ENCODE measurements at places on chromosomes 2 and 18.

DNA sequence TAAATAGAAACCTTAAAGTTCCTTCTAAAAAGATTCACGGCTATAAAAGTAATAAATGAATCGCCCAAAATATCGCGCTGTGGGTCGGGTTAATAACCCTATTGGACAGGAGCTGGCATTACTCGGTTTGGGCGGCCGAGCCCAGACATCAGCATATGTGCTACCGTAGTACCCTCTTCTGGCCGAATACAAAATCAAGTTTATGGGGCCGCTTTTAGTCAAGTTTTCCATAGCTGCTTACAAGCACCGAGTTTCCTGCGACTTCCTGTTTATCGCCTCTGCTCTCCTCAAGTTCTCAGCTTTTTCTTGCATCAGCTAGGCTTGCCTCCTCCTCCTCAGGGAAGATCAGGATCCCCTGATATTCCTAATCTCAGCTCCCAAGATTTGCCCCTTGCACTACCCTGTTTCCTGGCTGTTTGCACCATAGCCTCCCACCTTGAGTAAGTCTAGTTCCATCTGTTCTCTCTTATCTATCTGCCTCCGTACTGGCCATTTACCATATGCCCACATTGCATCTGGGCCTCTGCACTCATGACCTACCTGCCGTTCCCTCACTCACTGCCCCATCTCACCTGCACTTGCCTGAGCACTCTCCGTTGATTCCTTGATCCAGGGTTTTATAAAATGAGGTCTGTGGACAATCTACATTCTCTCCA is 56.1 kb downstream of the SLC35F5 start:
- no peak for DNase-seq

- no peak for DNase-seq
These were observed 21.6 kb downstream of the ZSWIM2 start for GRCh38 chr2:186827411-186827810.

DNA sequence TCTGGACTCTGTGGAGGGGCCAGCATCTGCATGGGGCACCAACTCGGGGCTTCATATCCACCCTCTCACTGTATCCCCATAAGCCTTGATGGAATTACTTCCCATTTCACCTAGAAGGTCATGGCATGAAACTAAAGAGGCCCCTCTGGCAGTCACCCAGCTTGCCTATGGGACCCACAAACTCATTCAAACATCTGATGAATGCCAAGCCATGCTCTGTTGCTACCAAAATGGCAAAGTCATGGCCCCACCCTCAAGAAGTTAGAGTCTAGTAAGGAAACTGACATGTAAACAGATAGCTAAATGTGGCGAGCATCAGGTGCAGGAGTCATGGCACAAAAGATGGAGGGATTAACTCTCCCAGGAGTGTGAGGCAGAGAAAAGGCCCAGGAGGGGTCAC is 14.5 kb downstream of the CYB5A start:
- no peak for DNase-seq

GRCh38 chr2:28274911-28275685 is 117.6 kb upstream of the FOSL2 start:
- no peak for DNase-seq

DNA sequence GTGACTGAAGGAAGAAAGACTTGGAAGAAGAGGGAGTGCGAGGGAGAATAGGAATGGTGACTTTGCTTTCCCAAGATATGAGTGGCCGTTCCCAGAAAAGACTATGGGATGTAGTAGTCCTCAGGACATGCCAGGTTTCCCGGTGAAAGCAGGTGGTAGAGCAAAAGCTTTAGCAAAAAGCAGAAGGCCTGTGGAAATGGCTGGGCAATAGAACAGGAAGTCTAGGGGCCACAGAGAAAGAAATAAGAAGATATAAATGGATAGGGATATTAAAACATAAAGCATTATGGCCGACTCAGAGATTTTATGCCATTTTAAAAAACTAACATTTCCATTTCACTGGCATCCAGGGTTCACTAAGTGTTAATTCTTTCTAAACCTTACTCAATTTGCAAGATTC is 1.2 kb upstream of the SERPINB13 start:
- no peak for DNase-seq

GRCh38 chr2:86305915-86306254 is 31.5 kb downstream of the REEP1 start:
- DNase-seq, result no peak

DNA sequence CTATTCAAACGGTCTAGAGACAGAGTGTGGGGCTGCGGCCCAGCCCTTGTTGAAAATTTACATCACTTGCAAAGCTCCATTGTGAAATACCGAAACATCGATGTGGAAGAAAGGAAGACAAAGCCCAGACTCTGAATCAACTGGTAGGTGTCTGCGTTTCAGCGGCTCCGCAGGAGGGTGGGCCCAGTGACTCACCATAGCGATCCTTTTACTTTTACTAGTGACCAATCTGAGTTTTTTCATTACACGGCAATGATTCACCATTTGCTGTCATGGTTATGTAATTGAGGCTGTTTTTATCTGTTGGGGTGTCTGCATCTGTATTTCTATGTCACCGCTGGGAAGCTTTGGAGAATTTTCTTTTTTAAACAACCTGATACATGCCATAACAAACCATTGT is 66.6 kb upstream of the ODC1 start:
- peak; percentile 33 for DNase-seq

GRCh38 chr2:60118917-60119316 is 434.5 kb downstream of the BCL11A start:
- no peak for DNase-seq

DNA sequence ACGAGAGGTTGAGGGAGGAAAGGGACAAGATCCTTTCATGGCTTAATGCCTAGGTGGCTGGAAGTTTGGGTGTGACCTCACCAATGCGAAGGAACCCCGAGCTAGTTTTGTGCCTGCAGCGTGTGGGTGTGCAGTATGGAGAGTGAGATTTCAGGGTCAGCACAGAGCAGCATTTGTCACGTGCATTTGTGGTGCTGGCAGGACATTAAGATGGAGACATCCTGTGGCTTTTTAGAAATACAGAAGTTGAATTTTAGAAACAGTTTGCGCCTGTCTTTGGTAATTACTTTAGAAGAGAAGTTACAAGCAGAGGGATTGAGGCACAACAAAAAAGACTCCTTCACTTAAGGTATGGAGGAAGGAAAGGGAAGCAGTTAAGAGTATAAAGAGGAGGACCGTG is 258.2 kb upstream of the THUMPD2 start:
- DNase-seq, result no peak

Measured in ascending aorta (tissue), 2 donors.